ENCODE measurements at places on chromosomes 5 and 9.

- no peak for DNase-seq
Measured at GRCh38 chr9:86659413-86660046, 287.8 kb downstream of the GAS1 start.

DNA sequence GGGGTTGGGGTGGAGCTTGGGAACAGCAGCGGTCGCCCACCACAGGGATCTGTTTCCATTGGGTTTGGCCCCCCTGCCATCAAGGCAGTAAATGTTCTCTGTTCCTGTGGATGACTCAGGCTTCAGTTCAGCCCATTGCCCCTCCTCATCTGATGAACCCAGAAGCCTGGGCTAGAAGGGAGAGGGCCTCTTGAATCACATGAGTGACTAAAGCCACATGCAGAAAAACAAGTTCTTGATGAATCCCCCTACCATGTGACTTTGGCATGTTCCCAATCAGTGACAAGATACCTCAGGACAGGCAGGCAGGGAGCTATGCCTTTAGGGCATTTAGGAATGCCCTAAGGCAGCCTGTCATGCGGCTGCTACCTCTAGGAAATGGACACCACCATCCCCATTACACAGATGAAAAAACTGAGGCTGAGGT lies 2.5 kb downstream of the SH3PXD2B start:
- DNase-seq = no peak

DNA sequence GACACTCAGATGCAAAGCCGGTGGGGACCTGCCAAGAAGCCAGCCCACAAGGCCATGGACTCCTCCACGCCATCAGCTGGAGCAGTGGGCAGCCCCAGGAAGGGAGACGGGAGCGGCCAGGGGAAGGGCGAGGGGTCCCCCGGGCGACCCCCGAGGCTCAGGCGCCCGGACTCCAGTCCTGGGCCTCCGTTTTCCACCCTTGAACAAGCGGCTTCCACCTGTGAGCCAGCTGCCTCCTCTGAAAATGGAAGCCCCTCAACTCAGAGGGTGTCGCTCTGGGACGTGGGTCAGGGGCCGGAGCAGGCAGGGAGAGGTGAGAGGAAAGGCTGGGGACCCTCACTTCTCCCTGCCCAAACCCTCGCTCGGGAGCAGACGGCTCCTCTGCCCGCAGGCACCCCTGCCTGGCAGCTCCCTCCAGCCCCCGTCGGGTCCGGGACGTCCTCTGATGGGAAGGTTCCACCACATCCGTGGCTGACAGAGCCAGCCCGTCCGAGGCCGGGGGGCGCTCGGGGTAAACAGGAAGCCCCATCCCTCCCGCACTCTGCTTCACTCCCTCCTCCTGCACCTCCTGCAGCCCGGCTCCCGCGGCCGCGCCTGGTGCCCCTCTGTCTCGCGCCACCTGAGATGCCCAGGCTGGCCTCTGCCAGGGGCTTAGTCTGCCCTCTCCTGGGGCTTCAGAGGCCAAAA lies 3.7 kb upstream of the EGFL7 start:
- DNase-seq = no peak

DNA sequence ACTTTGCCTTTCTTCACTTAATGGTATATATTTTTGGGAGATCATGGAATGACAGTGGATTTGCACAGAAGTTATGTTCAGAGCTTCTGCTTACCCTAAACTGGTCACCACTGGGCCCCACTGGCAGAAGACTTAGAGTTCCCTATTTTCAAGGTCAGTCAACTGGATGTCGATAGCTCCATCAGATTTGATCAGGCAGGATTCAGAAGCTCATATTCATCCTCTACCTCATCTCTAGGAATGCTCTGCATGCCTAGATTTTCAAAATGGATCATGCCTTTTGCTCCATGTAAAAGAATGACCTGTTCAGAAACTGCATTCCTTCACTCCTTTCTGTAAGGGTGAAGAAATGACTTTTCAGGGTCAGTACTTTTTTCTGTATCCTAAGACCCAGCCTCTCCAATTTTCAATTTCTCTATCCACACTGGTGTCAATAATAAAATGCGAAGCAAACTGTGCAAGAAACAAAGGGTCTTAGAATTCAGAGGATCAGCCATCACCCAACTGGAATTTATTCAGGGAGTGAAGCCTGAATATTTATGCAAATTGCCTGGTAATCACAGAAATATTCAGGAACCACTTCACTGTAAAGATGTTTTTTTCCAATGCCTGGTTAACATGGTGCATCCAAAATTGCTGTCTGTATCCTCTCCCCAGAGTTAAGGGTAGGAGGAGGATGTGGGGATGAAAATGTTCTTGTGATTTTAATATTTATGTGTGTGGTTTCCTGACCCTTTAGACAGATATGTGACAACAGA lies 125.4 kb downstream of the DOCK2 start:
- DNase-seq = no peak

GRCh38 chr5:35440409-35440808 lies 177.3 kb upstream of the SPEF2 start:
- no peak for DNase-seq

DNA sequence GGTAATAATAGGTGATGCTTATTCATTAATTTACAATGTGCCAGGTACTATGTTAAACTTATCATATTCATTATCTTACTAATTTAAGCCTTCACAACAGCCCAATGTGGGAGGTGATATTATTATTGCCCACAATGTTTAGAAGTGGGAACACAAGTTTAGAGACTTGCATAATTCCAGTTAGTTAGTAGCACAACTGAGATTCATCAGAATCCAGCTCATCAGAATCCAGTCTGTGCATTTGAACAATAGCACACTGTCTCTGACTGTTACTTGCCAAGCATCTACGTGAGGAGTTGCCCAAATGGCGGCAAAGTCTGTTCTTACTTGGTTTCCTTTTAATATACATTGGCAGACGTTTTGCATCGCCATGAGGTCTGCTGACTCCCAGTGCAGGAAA lies 110.9 kb upstream of the BASP1 start:
- no peak for DNase-seq

- DNase-seq = no peak
Measured at GRCh38 chr5:143177263-143177983, 226.1 kb downstream of the NR3C1 start.

- DNase-seq = no peak
Measured at GRCh38 chr5:5149154-5149553, 9.0 kb downstream of the ADAMTS16 start.

- DNase-seq = no peak
Measured at GRCh38 chr9:90219548-90220118, 423.0 kb downstream of the DIRAS2 start.

DNA sequence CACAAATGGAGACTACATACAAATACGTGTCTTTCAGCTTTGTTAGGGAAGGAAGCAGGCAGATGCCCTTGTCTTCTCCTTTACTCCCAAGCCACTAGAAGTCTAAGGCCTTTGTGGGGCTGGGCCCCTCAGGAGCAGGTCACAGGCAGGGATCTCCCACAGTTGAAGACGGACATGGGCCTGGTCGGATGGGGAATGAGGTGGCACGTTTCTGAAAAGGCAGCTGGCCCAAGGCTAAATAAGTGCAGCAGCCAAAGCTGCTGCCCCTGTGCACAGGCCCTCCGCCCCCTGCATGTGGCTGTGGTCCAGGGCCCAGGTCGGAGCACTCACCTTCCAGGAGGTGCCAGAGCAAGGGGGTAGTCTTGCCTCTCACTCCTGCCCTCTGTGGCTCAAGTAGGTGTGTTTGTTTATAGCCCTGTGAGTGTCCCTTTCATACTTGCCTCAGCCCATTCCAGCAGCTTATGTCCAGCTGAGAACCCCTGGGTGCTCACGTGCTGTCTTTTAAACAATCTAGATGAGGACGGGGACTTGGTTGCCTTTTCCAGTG lies 1.8 kb downstream of the SQSTM1 start:
- DNase-seq = no peak

- no peak for DNase-seq
Measured at GRCh38 chr5:111976705-111977435, 219.9 kb upstream of the NREP start.

DNA sequence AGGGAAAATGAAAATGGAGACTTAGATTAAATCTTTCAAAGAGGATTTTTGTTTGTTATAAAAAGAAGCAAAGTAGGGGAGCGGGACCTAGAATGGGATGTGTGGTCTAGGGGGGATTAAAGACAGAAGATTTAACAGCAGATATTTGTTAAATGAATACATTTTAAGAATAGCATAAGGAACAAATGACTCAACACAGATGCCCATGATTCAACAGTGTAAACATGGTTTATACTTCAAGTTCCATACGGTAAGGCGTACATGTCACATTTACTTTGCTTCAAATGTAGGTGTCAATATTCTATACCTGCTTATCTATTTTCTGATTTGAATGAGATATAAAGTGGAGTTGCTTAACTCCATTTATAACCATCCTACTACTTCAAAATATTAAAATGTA lies 1.5 kb downstream of the TICAM2 start:
- DNase-seq = no peak

DNA sequence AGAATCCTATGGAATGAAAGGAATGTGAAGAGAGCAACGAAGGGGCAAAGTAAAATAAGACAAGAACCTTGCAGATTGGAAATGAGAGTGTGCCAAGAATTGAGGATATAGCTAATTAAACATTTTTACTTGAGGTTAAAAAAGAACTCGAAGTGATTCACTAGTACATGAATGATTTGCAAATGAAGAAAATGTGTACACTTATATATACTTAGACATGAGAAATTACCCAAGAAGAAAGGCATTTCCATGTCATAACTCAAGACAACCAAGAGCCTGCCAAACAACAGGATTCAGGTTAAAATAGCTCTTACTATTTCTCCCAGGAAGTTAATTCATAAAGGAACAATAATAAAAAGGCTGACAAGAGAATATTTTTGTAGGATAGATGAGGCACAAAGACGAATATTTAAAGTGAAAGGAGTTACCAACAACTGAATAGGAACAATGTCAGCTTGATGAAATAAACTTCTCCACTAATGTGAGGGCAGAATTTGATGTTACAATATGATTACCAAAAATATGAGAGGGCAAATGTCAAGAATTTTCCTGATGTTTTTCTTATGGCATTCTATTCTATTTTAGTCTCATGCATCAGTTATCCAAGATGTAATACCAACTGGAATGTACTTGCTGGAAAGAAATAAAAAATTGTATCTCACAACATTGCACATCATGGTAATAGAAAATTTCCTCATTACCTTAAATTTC lies 18.9 kb upstream of the NPR3 start:
- DNase-seq = no peak

DNA sequence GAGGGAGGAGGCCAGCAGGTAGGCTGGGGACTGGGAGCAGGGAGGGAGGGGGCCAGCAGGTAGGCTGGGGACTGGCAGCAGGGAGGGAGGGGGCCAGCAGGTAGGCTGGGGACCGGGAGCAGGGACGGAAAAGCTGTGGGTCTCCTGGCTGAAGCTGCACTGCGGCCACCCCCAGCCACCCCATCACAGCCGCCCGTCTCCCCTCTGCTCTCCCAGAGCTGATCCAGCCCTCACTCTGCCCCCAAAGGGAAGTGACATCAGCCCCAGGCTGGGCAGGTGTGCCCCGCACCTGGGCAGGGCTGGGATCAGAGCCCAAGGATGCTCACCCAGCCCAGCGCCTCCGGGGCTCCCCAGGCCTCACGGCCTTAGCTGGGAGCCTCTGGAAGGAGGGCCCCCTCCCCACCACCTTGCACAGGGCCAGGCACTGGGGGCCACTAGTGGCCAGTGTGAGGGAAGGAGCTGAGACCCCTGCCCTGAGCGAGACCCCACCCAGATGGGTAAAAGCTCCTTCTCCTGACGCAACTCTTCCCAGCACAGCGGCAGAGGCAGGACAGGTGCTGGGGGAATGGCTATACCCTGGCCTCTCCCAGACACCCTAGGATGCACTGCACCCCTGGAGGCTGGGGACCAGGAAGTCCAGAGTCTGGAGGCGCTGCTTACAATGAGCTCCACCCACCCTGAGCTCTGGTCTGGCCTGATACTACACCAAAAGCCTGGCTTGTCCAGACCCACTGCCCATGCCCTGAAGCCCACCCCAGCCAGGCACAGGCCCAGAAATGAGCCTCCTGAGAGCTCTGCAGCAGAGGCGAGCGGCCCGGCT lies 11.6 kb downstream of the AGPAT2 start:
- DNase-seq = no peak

DNA sequence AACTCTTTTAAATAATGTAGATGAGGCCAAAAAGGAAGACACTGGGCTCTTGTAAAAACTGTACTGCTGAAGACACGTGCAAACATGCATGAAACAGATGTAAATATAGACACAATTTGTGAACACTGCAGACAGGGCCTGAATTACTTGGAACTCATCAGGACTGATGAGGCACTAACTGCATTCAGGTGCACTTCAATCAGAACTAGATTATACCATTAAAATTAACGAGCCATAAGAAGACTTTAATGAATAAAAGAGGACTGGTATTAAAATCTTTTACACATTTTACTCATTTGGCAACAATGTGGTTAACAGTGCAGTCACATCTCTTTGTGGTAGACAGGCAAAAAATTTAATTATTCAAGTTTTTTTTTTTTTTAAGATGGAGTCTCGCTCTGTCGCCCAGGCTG lies 13.4 kb upstream of the ZCCHC9 start:
- DNase-seq = no peak

DNA sequence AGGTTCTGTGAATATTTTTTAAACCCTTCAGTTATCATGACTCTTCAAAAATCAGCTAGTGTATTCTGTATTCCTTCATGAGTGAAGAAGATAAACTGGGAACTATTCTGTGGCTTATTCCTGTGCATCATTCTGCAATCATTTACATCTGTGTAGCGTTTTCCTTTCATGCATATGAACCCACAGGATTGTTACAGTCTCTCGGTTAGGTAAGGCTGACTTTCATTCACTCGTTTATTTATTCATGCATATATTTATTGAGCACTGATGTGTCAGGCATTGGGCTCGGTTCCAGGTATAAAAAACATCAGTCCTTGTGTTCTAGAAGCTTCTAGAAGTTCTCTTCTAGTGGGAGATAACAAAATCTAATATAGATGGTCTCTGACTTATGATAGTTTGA lies 318.4 kb downstream of the MAN2A1 start:
- DNase-seq = no peak

All from stimulated activated CD8-positive, alpha-beta memory T cell treated with anti-CD3 and anti-CD28 coated beads, Interleukin-4, amount 100 ng/mL, for 4 hours (primary cell).